Stimulated activated CD4-positive, alpha-beta T cell treated with anti-CD3 and anti-CD28 coated beads, TNF-alpha, amount 100 ng/mL, for 24 hours (primary cell): ENCODE measurements at places on chromosomes 12 and 14.

GRCh38 chr14:75628816-75629215 lies 31.9 kb downstream of the ERG28 start:
- no peak for DNase-seq

DNA sequence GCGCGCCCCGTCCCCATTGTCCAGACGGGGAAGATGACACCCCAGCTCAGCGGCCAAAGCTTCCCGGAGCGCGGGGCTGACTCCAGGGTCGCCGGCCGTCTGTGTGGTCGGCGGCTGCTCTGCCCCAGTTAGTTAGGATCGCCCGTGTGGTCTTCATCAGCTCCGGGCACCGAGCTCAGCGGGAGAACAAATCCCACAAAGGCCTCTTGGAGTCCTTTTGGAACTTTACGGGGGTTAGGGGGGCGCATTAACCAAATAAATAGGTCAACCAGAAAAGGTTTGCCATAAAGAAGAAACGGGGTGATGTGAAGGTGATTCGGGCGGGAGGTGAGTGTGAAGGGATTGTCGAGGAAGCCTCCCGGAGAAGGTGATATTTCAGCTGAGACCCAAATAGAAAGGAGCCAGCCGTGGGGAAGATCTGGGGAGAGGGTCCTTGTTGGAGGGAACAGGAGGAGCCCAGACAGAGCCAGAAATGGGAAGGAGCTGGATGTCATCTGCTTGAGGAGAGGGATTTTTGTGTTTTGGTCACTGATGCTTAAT lies 697 bp downstream of the ATP6V0A2 start:
- no peak for DNase-seq

DNA sequence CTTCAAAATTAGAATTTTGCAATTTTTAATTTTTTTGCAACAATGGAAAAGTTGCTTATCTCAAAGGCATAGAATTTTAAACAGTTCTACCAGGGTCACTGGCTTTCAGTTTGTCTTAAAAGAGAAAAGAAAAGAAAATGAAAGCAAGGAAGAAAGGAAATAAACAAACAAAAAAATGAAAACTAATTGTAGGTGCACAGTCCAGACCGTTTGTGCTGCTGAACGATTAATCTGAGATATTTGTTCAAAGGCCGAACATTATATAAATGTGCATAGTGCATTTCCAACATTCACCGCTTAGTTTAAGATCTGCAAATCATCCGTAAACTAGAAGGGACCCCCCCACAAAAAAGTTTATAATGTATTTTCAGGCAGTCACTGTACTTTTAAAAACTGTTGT lies 5.5 kb upstream of the OTX2 start:
- DNase-seq = no peak

GRCh38 chr12:115491511-115492250 lies 785.8 kb downstream of the MED13L start:
- no peak for DNase-seq

- DNase-seq = no peak
Observed at GRCh38 chr12:121849665-121850064, 9.0 kb downstream of the HPD start.

GRCh38 chr14:55911776-55912175 lies 206.4 kb upstream of the PELI2 start:
- DNase-seq = no peak

DNA sequence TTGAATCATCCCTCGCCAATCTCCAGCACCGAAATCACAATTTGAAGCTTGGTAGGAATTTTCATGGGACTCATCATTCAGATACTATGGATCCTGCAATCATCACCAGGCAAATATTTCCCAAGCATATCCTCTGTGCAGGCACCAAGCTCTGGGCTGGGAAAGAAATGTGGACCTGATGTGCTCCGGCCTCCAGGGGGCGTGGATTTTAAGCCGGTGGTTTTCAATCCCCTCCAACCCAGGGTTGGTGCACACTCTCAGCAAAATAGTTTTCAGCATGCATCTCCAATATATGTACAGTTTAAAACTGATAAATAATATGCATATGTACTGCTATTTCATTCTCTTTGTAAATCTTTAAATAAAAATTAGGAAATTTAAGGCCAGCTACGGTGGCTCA lies 98.9 kb downstream of the RBM19 start:
- DNase-seq = no peak

- no peak for DNase-seq
Observed at GRCh38 chr12:108065069-108065468, 64.0 kb upstream of the WSCD2 start.

GRCh38 chr14:23865502-23865901 lies 88.1 kb upstream of the DHRS4 start:
- no peak for DNase-seq
